ENCODE measurements at places on chromosomes 2 and 18.

DNA sequence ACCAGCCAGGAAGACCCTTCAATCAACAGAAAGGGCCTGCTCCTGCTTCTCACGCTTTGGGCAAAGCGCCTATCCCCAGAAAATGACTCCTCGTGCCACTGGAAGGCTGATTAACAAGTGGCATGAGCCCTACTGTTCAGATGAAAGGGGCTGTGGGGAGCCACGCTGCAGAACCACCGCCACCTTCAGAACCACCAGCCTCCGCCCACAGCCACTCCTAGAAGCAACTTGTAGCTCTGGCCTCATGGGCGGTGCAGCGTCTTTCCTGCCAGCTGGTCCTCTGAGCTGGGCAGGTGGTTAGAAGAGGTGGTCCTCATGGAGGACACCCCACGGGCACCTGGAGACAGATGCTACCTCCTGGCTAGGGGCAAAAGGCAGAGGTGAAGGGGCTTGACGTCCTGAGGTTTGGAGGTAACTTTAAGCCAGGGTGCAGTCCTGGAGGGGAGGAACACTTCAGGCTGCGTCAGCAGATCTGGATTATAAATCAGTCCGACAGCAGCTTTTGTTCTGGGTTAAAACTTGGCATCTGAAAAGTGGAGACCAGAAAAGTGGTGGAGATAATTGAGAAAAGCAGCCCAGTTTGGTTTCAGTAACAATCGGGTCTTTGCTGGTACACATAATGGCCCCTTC is 861 bp upstream of the SEMA4C start:
- no peak for DNase-seq

GRCh38 chr2:67799886-67800285 is 262.9 kb downstream of the C1D start:
- no peak for DNase-seq

- no peak for DNase-seq
Measured at GRCh38 chr2:24920809-24921441, 888 bp upstream of the ADCY3 start.

DNA sequence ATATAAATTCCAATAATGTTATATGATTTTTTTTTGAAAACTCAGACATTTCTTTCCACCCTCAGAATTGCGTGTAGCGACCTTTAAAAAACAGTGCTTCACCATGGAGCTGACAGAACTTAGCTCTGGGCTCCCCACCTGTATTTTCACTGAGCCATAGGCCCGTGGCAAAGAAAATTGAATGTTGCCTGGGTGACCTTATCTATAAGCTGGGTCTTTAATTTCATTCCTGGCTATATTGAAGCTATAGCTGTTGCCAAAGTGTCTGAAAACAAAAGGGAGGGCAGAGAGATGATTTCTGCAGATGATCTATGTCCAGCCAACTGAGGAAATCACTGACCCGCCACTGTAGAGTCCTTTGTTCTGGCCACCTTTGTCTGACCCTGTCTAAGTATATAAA is 411.7 kb downstream of the PTPRM start:
- no peak for DNase-seq

GRCh38 chr18:62556397-62556796 is 33.6 kb downstream of the ZCCHC2 start:
- DNase-seq = no peak

- DNase-seq = no peak
Measured at GRCh38 chr2:468648-469336, 180.9 kb upstream of the ALKAL2 start.

GRCh38 chr2:238097988-238098871 is 1.9 kb upstream of the ESPNL start:
- DNase-seq = no peak

DNA sequence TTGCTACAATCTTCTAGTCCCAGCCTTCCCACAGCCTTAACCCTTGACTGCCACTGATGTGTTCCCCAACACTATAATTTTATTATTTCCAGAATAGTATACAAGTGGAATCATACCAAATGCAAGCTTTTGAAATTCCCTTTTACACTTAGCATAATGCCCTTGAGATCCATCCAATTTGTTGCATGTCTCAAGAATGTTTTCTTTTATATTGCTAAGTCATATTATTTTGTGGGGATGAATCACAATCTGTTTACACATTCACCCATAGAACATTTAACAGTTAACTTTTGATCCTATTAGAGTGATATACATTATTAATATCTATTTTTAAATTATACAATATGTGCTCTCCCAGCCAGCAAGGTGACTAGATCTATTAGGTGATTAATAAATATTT is 74.3 kb upstream of the KYNU start:
- no peak for DNase-seq

DNA sequence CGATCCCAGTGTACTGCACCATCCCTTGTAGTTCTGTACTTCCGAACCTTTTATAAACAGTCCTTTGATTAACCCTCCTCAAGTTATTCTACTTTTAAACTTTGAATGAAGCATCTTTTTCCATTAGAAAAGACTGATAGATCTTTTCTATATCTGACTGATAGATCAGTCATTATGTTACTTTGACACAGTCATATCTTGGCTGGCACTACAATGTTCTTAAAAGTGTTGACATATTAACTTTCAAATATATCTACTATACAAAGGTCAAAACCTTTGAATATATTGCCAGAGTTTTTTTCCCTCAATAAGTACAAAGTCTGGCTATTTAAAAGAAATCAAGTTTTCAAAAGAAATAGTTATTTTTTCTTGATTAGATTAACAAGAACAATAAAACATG is 35.4 kb upstream of the NABP1 start:
- no peak for DNase-seq

DNA sequence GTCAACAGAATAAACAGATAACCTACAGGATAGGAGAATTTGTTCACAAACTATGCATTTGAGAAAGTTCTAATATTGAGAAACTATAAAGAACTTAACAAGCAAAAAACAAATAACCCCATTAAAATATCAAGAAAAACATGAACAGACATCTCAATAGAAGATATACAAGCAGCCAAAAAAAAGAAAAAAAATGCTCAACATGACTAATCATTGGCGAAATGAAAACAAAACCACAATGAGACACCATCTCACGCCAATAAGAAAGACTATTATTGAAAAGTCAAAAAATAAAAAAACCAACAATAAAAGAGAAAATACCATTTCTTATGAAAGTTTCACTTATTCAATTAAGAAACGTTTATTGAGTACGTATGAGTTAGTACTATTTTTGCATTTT is 800.5 kb downstream of the CBLN2 start:
- DNase-seq = no peak

GRCh38 chr2:111702119-111702803 is 181.7 kb downstream of the ANAPC1 start:
- no peak for DNase-seq

DNA sequence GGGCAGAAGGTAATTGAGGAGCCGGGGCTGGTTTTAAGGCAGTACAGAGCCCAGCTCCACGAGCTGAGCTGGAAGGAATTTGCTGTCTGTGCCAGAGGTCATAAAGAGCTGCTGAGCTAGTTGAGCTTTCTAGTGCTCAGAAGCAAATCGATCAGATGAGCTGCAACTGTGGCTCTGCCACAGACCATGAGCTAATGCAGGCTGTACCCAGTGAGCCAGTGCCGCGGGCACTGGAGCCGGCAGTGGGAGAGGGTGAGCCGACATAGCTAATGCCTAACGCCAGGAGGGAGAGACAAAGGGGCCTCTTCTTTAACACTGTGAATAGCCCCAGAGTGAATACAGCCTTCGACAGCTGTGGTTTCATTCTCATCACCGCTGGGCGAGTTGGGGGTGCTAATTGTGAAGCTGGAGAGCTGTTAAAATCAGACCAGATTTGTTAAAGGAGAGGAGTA is 410.1 kb upstream of the TCF4 start:
- DNase-seq = no peak

DNA sequence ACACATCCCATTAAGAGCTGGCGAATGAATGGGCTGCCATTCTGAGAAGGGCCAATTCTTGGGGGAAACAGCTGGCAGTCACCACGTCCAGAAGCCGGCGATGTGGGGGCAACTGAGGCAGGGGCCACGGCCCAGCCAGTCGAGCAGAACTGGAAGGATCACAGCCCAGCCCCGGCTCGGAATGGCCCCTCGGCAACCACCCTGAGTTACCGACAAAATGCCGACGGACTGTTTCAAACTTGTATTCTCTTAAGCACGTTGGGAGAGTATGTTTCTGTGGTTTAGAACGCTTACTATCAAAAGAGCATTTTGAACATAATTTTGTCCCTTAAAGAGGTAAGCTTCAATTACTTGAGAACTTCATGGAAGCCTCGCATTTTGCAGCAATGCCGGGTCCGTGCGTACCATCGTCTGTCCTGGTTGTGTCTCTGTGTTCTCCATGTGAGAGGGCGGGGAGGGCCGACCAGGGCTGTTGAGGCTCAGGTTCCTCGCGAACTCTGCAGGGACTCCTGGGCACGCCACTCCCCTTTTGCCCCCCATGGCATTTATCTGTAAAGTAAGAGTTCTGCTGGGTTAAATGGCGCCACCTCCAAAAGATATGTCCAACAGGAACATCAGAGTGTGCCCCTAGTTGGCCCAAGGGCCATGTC is 155.9 kb downstream of the TWIST2 start:
- no peak for DNase-seq

DNA sequence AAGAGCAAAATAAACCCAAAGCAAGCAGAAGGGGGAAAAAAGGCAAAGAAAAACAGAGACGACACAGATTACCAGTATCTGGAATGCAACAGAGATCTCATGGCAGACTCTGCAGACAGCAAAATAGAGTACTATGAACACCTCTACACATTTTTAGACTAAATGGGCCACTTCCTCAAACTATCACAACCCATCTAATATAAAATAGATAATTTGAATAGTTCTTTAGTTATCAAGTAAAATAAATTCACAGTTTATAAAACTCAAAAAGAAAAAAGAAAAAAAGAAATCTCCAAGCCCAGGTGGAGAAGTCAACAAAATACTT is 16.6 kb downstream of the SESTD1 start:
- DNase-seq = no peak

DNA sequence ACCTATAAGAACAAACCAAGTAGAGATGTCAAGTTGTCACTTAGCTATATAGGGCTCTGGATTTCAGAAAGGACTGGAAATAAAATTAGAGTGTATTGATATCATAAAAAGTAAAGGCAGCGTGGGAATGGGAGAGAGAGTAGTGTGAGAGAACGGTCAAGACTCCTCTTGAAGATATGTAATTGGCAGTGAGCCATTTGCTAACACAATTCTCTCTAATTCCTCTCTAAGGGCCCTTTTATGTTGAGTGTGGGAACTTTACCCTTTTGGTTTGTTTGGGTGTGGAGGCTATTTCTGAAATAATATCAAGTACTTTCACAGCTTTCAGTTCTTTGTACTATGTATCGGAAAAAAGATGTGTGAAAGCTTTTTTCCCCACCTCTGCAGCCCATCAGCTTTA is 196.8 kb downstream of the LRRTM4 start:
- DNase-seq = no peak

GRCh38 chr18:58534535-58535301 is 94.2 kb downstream of the ALPK2 start:
- DNase-seq = no peak

GRCh38 chr2:145273840-145274239 is 753.9 kb upstream of the ZEB2 start:
- DNase-seq = no peak

DNA sequence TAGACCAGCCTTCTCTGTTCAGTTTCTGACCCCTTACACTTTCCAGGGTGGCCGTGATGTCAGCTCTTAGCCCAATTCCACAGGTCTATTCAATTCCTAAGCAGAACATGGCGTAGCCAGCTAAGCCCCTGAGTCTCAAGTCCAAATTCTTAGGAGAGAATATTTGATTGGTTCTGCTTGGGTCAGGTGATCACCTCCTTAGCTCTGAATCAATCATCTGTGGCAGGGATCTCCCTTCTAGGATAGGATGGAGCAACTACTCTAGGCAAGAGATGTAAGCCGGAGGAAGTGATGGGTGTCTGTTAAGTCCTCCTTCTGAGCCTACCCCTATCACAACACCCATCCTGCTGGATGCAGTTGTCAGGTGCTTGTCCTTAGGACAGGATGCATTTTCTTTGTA is 11.1 kb downstream of the UCN start:
- DNase-seq = no peak

Measured in activated naive CD4-positive, alpha-beta T cell (primary cell).